Suprapubic skin (tissue), 4 donors: ENCODE measurements at places on chromosomes 2 and 18.

DNA sequence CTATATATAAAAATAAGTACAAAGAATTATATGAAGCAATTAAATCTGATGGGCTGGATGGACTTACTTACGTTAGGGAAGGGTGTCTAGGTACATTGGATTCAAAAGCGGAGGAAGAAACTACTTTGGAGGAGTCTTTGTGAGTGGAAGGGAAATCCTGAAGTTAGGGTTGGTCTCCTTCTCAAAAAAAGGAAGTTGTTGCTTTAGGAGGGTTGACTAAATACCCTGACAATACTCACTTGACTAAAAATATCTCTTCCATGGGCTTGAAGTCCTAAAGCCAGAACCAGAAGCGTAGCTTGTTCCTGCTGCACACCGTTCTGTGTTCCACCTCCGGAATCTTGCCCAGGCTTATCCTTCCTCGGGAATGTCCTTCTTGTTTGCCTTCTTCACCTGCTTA, 143.3 kb upstream of the ZEB2 start:
- no peak for DNase-seq

GRCh38 chr2:219071131-219071816, 10.6 kb upstream of the IHH start:
- no peak for DNase-seq

GRCh38 chr2:191276792-191277465, 31.7 kb downstream of the MYO1B start:
- DNase-seq: no peak

DNA sequence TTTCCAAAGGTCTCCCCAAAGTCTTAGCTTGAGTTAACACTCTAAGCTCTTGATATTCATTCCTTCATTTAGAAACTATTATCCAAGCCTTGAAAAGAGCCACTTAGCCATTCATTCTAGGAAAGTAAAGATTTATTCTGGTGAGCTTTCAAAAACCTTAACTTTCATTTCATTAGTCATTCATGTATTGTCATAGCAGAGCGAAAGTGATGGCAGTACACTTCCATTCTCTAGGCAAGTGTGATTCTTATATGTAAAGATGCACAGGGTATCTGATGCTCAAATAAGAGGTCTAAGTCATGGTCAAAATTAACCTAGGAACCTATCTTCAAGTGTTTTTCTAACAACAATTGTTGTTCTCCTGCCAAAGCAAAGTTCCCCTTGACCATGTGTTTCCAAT, 553.0 kb upstream of the FANCL start:
- DNase-seq: no peak
